Ovary (tissue), 10 donors: ENCODE measurements at places on chromosomes 7 and 10. TPM values are rescaled to one million over a fixed set of nuclear protein-coding genes. Genes with fewer than 3 reads are reported as not detected.

Gene UCMA
- polyA plus RNA-seq = 0.11 TPM

Gene OR2A1
- 0.16 TPM for polyA plus RNA-seq

Gene CLCN1
- not detected for polyA plus RNA-seq

Gene CHAT
- not detected for polyA plus RNA-seq

Gene ABCC2
- polyA plus RNA-seq = 0.63 TPM

Gene ZNF425
- 2.9 TPM for polyA plus RNA-seq

Gene ITGA8
- 3.5 TPM for polyA plus RNA-seq

Gene PNLIPRP1
- polyA plus RNA-seq = not detected

Gene ADAM8
- 0.48 TPM for polyA plus RNA-seq

Gene TMEM140
- 13.0 TPM for polyA plus RNA-seq

Gene NUTM2A
- polyA plus RNA-seq = 2.5 TPM

Gene ANKRD2
- 0.17 TPM for polyA plus RNA-seq

Gene EEPD1
- 16.6 TPM for polyA plus RNA-seq

Gene ARMH3
- 20.4 TPM for polyA plus RNA-seq

Gene AP5Z1
- polyA plus RNA-seq = 26.4 TPM

Gene ADCY1
- polyA plus RNA-seq = 0.84 TPM

Gene SUN3
- not detected for polyA plus RNA-seq

Gene NRBF2
- polyA plus RNA-seq = 21.4 TPM

Gene TWIST1
- 4.3 TPM for polyA plus RNA-seq

Gene SFTPA1
- polyA plus RNA-seq = 0.10 TPM

Gene STOX1
- polyA plus RNA-seq = 1.9 TPM

Gene SLC26A5
- polyA plus RNA-seq = 0.06 TPM

Gene SKIDA1
- 1.1 TPM for polyA plus RNA-seq

Gene SFTPD
- polyA plus RNA-seq = 0.15 TPM

Gene PRKG1
- 10.4 TPM for polyA plus RNA-seq

Gene NODAL
- polyA plus RNA-seq = not detected

Gene FAM25C
- not detected for polyA plus RNA-seq

Gene PAX4
- polyA plus RNA-seq = not detected

Gene ANXA8L1
- 1.7 TPM for polyA plus RNA-seq

Gene SSMEM1
- polyA plus RNA-seq = not detected

Gene TMEM26
- polyA plus RNA-seq = 2.6 TPM

Gene CYP26A1
- polyA plus RNA-seq = not detected

Gene EVX1
- polyA plus RNA-seq = not detected

Gene IKZF1
- 6.5 TPM for polyA plus RNA-seq

Gene CDK1
- 3.9 TPM for polyA plus RNA-seq

Gene TAS2R3
- 0.17 TPM for polyA plus RNA-seq

Gene GIMAP7
- 30.3 TPM for polyA plus RNA-seq

Gene GPNMB
- polyA plus RNA-seq = 38.0 TPM

Gene RPEL1
- polyA plus RNA-seq = not detected

Gene GPR26
- not detected for polyA plus RNA-seq

Gene NMT2
- 25.8 TPM for polyA plus RNA-seq

Gene EBLN1
- not detected for polyA plus RNA-seq

Gene OR2A42
- 0.65 TPM for polyA plus RNA-seq

Gene RAPGEF5
- polyA plus RNA-seq = 20.1 TPM

Gene AP1S1
- 54.9 TPM for polyA plus RNA-seq

Gene OPALIN
- 0.02 TPM for polyA plus RNA-seq

Gene KLLN
- polyA plus RNA-seq = 0.60 TPM

Gene TYW1B
- 2.8 TPM for polyA plus RNA-seq

Gene PLXNA4
- polyA plus RNA-seq = 7.1 TPM
